Peyer's patch (tissue), 4 donors: ENCODE measurements at places on chromosomes 11 and 22.

GRCh38 chr22:48302657-48303368 is 1524.9 kb downstream of the BRD1 start:
- no peak for DNase-seq

- DNase-seq = no peak
These were observed 1.7 kb downstream of the CREBZF start for GRCh38 chr11:85663080-85663752.

DNA sequence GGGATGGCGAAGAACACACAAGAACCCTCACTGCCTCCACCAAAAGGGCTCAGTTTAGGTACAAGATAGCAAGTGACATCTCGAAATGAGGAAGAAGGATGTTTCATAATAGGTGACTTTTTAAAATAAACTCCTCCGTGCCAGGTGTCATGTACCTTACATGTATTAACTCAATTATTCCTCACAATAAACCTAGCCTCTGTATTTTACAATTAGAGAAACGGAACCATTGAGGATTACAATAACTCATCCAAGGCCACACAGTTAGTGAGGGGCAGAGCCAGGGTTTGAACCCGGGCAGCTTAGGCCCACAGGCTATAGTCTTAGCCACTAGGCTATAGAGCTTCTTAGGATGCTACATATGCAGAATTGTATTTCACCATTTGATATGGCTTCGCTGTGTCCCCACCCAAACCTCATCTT is 965 bp upstream of the PAMR1 start:
- no peak for DNase-seq

GRCh38 chr11:107847184-107847583 is 11.4 kb downstream of the SLC35F2 start:
- DNase-seq = no peak

- DNase-seq = no peak
These were observed 15.3 kb upstream of the TPH1 start for GRCh38 chr11:18061351-18061750.

GRCh38 chr11:44572884-44573283 is 7.4 kb downstream of the CD82 start:
- no peak for DNase-seq

DNA sequence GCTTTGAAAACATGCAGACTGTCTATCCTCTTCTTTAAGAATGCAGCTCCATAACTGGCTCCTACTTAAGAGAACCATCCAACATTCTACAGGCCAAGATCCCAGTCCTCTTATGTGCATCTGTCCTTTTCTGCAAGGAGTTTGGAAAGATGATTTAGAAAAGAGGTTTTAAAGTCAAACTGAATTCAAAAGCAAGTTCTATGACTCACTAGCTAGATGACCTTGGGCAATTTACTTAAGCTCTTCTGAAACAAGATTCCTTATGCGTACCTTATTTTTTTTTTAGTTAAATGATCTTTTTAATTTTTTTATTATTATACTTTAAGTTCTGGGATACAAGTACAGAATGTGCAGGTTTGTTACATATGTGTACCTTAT is 29.2 kb downstream of the GUCY1A2 start:
- DNase-seq = no peak

- peak; percentile 49 for DNase-seq
These were observed 52.3 kb downstream of the ST14 start for GRCh38 chr11:130211781-130212401.

- DNase-seq = no peak
These were observed 14.4 kb upstream of the UPK3A start for GRCh38 chr22:45270095-45271020.

GRCh38 chr22:27829620-27830019 is 28.1 kb upstream of the MN1 start:
- DNase-seq = no peak

DNA sequence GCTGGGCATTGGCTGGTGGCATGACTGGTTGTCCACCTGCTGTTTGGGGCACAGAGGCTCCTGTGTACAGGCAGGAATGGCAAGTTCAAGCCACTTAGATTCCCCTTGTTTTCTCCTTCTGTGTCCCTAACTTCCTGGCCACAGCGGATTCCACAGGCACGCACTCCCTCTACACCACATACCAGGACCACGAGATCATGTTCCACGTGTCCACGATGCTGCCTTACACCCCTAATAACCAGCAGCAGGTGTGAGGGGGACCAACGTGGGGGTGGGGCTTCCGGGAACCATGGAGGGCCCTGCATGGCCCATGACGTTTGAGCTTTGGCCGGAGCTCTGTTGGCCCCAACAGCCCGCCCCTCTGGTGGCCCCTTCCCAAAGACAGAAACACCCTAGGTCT is 7.8 kb downstream of the SIPA1 start:
- DNase-seq = no peak

DNA sequence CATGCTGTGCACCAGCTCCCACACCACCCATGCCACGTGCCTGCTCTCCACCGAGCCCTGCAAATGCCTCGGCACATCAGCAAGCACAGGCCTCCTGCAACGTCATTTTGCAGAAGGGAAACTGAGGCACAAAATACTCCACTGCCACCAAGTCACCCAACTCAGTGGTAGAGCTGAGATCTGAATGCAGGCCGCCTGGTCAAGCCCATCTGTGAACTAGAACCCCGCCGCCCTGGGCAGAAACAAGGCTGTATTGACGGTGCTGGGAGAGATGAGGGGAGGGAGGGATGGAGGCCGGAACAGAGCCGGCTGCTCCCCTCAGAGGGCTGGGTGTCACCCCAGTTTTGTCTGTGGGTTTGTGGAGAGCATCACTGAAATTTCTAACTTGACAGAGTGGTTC is 81.4 kb downstream of the CDKN1C start:
- DNase-seq = peak; percentile 36

DNA sequence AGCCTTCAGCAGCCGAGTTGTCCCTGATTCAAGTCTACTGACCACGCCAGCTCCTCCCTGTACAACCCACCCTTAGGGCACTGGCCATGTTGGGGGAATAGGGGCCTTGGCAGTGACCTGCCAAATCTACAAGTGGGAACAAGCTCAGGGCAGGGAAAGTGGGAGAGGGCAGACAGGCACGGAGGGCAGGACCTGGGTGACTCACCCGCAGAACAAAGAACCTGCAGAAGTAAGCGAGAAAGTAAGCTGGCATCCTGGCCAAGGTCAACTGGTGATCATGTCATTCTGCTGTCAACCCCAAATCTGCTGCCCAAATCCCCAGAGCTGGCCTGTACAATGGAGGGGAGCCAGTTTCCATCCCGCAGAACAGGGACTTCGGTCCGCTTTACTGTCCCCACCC is 7.9 kb upstream of the SCGB1A1 start:
- DNase-seq = no peak

DNA sequence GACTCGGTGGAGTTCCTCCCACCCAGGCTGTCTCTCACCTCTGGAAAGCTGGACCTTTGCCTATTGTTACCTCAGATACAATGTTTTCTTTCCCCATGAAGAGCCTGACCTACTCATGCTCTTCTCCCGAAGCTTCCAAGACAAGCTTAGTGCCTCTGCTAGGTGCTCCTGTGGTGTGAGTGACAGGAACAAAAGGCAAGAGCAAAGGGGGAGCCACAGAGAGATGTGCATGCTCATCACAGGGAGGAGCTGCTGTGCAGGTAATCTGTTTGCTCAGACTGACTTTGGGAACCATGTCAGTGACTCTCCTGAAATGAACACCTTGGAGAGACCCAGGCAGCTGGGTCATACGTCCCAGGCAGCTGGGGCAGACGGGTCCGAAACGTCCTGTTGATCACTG is 53.6 kb upstream of the VSTM5 start:
- no peak for DNase-seq
